ENCODE measurements at places on chromosomes 5 and 9.

DNA sequence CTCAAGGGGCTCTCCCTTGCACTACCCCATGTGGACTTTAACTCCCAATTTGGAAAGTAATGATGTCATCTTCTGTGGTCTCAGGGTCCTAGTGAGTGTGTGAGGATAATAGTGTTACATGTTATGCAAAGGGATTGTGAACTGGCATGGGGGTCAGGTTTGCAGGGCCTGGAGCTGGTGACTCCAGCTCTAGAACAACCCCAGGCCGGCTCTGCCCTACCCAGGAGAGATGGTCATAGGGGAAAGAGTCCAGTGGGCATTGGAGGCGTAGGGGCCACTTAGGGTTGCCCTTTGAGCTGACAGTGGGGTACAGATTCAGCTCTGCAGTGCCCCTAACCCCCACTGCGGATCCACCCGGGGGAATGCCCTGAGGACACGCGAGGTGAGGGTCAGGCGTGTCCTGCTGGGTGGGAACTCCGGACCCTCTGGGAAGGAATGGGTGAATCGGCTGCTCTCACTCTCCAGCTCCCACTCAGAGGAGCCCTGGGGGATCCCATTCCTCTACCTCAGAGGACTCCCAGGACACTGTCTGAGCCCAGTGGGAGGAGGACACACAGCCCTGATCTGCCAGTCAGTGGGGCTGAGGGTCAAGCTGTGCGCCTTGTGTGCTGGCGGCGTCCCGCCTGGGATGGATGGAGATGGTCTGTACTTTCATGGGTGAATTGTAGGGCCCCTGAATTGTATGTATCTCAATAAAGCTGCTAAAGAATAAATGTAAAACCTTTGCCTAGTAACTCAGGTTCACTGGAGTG, 2.5 kb upstream of the NKD2 start:
- no peak for DNase-seq

DNA sequence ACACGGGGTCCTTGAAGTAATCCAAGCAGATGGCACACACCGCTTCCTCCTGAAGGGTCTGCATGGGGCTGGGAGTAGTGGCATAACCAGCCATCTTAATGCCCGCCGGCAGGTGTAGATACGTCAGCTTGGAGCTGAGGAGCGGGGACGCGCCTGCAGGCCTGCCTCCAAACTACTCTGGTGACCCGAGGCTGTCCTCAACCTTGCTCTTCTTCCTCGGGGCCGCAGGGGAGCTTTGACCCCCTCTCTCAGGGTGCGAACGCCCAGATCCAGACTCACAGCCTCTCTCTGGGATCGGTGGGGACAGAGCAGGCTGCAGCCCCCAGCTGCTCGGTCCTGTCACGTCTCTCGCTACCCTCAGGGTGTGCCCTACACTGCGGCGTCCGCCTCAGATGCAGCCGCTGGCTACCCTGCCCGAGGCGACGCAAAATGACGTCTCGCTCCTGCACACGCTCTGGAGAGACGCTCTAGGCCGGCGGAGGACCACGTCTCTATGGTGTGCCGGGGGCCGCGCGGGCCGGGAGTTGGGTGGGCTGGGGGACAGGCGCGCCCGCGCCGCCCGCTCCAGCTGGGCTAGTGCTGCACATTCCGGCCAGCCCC, at the start of gene TRIM52:
Gene TRIM52 (minus strand): TSS at position 424 of the 600 bp plus-strand sequence. CDS start 330 bp downstream, at position 94.
- no peak for DNase-seq

GRCh38 chr5:15703901-15704300, 203.9 kb downstream of the FBXL7 start:
- DNase-seq: no peak

DNA sequence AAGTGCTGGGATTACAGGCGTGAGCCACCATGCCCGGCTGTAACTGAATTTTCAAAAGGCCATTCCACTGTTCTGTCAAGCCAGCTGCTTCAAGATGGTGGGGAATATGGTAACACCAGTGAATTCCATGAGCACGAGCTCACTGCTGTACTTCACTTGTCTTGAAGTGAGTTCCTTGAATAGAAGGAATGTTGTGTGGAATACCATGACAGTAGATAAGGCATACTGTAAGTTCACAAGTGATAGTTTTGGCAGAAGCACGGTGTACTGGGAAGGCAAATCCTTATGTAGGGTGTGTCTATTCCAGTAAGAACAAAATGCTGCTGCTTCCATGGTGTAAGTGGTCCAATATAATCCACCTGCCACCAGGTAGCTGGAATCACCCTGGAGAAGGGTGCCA, 6.6 kb upstream of the PRXL2C start:
- DNase-seq: no peak

- DNase-seq: no peak
Measured at GRCh38 chr9:38311382-38312270, 80.9 kb upstream of the ALDH1B1 start.

DNA sequence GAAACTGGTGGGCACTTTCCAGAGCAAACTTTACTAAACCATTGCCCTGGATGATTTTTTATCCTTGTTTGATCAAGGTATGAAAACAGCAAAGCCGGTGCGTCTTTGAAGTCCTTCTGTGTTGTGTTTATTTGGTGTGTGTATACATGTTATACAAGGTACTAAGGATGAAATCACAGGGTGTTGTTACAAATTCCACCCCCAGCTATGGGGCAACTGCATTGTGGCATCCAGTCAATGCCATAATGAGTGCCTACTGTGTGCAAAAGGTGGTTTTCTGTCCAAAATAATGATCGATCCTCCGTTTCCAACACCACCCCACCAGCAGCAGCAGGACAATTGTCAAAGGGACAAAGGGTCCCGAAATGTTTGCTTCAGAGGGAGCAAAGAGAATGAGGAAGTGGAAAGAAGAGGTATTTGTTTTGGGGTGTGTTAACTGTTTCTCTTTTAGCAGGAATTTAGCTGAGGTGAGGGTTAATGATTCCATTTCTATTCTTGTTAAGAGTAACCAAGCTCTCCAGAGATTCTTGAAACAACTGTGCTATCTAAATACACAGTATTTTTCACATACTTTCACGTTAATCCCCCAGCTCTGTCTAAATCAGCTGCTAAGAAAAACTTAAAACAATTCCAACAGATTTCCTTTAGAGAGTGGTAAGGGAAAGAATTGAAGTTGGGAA, 568.7 kb upstream of the KLF4 start:
- no peak for DNase-seq

DNA sequence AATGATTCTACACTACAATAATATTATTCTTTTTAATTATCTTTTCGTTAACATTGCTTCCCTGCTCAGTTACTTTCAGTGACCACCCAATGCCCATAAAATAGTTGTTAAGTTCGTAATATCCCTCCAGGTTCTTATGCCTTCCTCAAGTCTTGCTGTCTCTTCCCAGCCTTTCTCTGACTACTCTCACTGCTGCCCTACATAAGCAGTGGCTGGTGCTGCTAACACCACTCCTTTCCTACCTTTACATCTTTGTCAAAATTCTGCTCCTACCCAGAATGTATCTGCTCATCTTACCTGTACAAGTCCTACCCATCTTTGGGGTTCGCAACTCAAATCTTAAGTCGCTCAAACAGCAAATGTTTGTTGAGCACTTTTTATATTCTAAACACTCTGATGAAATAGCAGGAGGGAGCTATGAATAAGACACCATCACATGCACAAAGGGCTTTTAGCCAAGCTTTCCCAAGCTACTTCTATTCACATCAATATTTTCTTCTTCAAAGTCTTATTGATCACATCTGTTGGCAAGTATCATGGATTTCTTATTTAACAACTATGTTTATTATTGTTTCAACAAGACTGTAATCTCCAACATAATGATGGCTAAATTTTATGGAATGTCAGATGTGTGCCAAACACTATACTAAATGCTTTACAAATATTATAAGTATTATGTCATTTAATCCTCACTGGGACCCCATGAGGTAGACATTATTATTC, 29.5 kb downstream of the SLC25A46 start:
- DNase-seq: no peak

- no peak for DNase-seq
Measured at GRCh38 chr5:168341178-168341577, 49.7 kb downstream of the WWC1 start.

DNA sequence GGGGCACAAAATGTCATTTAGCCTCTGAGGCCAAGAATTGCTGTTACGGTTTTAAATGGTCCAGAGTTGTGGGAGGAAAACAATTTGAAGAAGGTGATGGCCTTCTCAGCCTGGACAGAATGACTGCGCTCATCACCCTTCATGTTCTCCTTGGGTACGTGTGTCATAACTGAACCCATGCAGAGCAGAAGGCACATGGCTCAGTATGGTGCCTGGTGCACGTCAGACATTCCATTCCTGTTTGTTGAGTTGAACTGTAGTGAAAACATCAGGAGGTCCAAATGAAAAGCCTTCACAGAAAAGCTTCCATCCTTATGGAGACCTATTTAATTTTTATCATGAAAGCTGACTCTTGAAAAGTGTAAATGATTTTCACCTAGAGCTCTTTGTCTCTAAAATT, 133.2 kb downstream of the CFAP90 start:
- no peak for DNase-seq

DNA sequence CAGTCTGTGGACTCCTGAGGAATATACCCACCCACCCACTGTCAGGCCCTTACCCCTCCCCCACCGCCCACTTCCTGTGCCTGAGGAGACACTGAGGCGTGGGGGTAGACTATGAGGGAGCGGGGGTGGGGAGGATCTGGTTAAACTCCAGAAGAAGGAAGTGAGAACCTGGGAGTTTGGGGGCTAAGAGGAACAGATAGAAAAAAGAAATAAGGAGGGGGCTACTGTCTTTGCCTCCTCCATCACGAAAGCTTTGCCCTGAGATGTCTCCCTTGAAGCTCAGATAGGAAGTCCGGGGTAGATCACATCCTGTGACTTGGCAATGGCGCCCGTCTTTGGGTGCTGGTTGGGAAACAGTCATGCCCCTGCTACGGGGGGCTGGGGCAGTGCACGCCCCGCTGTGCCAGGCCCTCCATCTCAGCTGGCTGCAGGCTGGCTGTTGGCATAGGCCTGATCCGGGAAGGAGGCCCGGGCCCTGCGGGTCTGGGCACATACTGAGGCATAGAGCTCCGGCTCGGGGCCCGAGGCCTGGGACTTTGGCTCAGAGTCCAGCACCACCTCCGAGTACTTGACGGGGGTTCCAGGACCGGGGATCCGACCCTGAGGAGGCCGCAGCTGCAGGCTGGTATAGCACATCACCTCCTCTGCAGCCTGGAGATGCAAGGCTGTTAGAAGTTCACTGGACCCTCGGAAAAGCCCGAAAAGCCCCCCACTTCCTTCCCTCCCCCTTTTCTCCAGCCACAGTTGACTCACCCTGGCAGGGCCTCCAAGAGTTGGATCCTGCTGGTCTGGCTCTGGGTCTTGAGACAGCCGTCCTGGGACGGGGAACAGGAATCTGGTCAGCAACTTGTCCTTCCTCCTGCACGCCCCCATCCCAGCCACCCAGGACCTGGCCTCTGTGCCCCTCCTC, 1.0 kb downstream of the SIT1 start:
- no peak for DNase-seq

- DNase-seq: no peak
Measured at GRCh38 chr5:63439537-63439936, 522.7 kb downstream of the HTR1A start.

GRCh38 chr5:73437777-73438644, 10.6 kb downstream of the FOXD1 start:
- DNase-seq: no peak

Data from amniotic stem cell (primary cell).